Posterior vena cava (tissue), 2 donors: ENCODE measurements at places on chromosomes 12 and 14. TPM values are rescaled to one million over a fixed set of nuclear protein-coding genes. Genes with fewer than 3 reads are reported as not detected.

GRCh38 chr12:122887819-122888212 lies 8.1 kb downstream of the VPS37B start:
- no peak for DNase-seq

- DNase-seq: peak; percentile 83
Measured at GRCh38 chr12:57813971-57814772, 4.4 kb downstream of the AVIL start.

GRCh38 chr14:76867516-76868453 lies 41.6 kb downstream of the LRRC74A start:
- DNase-seq: peak; percentile 89

GRCh38 chr14:64221391-64222003 lies 72.7 kb downstream of the ESR2 start:
- no peak for DNase-seq

DNA sequence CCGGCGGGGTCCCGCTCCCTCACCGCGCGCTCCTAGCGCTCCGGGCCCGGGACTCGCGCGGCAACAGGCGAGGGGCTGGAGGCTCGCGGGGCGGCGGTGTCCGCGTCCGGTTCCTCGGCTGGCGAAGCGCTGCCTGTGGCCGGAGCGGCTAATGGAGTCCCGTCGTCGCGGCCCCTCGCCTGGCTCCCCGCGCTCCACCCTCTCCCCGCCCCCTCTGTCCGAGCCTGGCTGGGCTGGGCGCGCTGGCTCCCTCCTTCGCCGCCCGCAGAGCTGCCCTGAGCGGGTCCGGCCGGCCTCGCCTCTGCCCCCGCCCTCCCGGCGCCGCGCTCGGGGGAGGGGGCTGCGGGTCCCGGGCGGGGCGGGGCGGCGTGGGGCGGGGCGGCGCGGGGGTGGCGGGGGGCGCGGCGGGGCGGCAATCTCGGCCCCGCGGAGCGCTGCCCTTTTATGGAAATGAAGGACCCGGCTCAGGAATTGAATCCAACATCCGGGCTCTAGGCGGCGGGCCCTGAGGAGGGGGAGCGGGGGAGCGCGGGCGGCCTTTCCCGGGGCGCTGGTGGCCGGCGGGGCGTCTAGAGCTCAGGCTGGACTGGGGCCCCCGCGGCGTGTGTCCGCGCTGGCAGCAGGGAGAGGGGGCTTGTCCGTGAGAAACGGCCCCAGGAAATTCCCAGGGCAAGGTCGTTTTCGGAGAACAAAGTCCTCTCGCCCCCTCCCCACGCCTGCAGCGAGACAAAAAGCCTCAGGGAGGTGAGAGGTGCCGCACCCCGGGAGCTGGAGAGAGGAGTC lies at the start of gene FERMT2:
Gene FERMT2, minus strand, starts transcription at position 153 of the 783 bp plus-strand sequence. CDS start 482 bp downstream, outside the sequence.
- peak; percentile 95 for DNase-seq

DNA sequence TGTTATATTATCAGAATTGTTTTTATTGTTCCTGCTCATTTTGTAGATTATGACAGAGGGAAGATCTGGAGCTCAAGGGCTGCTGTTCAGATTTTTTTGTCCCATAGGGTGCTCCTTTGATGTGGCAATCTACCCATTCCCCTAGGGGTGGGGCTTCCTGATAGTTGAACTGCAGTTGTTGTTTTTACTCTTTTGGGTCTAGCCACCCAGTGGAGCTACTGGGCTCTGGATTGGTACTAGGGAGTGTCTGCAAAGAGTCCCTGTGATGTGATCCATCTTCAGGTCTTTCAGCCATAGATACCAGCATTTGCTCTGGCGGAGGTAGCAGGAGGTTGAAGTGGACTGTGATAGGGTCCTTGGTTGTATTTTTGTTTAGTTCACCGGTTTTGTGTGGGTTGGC lies 57.9 kb upstream of the SLCO1B1 start:
- no peak for DNase-seq

GRCh38 chr14:64899958-64900357 lies 14.3 kb upstream of the CHURC1 start:
- no peak for DNase-seq

DNA sequence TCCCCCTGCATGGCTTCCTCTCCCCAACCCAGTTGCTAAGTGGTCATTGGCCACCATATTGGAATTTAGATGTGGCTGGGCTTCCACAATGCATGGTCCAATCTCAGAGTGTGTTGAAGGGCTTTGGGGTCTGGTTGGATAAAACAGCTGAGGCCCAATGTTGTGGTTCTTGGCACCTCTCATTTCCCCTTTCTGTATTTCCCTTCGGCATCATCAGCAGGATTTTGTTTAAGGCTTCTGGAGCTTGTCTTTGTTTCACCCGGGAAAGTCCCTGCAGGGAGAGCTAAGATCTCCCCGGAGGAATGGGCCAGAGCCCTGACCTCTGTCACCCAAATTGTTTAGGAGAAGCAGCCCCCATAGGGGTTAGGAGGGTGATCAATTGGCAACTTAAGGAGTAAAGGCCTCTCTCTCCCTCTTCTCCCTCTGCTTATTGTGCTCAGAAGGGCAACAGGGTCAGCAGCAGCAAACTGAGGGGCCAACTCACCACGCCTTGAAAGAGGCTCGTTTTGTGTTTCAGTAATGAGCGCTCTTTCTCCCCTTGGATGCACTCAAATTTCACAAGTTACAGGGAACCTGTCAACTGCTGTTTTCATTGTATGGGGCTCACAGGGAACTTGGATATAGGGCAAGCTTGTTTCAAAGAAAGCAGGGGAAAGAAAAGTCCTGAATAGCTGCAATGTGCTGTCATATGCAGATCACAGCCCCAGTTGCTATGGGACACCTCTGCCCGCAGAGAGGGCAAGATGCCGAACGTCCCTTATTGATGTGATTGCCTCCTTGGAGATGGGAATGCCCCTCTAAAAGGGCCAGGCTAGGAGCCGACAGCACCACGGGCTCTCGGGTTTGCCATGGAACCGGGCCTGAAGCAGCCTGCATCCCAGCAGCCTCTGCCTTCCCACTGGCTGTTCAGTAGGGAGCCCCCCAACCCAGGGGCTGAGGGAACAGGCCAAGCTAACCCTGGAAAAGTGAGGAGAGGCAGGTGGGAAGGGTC lies 223.7 kb downstream of the ZFP36L1 start:
- DNase-seq: no peak

DNA sequence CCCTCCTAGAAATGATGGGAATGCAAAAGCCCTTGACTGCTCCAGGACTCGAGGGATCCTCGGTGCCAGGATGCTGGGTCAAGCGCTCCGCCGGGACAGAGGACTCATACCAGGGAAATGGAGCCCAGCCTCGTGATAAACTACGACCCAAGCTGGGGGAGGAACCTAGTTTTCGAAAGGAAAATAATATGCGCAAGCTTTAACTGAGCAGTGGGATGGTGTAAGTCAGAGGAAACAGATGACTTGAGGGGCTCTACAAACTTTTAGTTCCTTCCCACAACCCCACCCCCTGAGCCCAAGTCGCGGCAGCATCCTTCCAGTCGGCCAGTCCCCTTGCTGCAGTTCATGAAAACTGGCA lies 654 bp upstream of the SUPT16H start:
- DNase-seq: no peak

- DNase-seq: no peak
Measured at GRCh38 chr12:46579474-46579873, 206.9 kb upstream of the SLC38A2 start.

GRCh38 chr12:95205016-95205624 lies 12.1 kb downstream of the FGD6 start:
- no peak for DNase-seq

DNA sequence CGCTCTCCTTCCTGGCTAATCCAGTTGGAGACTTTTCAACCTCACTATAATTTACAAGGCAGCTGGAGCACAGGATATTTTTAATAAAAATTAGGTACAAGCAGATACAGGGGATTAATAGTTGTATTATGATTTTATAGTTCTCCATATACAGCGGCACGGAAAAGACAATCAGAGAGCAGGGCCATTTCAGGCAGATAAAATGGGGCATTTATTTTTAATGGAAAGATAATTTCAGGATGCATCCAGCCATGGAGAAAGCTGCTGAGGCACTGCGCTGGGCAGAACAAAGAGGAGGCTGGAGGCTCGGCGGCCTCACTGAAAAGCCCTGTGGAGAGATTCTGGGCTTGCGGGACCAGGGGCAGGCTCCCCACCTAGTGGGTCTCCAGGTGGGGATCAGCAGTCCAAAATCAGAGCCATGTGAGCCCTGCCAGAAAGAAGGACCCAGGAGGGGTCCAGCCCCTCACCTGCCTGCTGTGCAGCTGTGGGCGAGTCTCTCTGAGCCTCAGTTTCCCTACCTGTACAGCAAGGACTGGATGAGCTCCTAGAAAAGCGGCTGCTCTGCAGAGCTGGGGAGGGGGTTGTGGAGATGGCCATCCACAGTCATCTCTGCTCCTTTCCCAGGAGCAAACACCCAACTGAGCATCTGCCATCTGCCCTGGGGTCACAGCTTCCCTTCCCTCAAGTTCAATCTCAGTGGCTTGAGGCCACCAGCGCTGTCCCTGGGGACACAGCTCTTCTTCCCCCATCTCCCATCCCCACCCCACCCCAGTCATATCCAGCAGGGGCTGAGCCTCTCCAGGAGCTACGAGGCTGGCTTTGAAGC lies 23.9 kb upstream of the C14orf180 start:
- peak; percentile 53 for DNase-seq

GRCh38 chr14:53621921-53622320 lies 334.7 kb downstream of the BMP4 start:
- no peak for DNase-seq

DNA sequence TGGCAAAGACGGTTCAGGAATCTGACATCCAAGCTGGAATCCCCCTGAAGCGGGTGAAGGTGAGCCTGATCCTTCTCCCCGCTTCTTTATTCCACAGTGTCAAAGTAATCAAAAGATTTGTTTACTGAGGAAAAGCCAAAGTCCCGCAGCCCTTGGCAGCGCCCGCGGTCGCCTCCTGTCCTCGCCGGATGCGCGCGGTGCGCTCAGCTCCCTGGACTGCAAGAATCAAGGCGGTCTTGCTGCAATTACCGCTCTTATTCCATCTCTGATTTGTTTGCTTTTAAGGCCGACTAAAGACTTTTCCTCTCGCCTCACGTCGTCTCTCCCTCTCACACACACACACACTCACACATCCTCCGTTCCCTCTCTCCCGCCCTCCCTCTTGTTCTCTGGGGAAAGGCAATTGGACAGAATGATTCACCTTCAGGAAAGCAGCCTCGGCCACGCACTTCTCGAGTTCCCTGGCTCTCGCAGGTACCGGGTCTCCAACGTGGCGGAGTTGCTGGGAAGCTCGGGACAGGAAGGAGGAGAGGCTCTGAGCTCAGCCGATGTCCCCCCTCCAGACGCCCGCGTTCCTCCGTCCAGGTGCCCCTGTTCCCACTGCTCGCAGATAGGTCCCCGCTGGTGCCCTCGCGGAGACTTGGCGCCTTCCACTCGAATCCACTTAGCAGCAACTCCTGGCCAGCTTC lies 68.6 kb upstream of the USP15 start:
- DNase-seq: peak; percentile 82

GRCh38 chr14:92565718-92566115 lies 52.1 kb downstream of the RIN3 start:
- DNase-seq: no peak

- peak; percentile 99 for DNase-seq
Measured at GRCh38 chr14:94080621-94081385, at the start of the genes DDX24 and IFI27L1. Gene DDX24, minus strand, starts transcription at chr14:94081202. Its CDS starts 1,460 bp downstream, at chr14:94079742. Gene IFI27L1, plus strand, starts transcription at chr14:94081310. Its CDS starts 15,628 bp downstream, at chr14:94096938.

DNA sequence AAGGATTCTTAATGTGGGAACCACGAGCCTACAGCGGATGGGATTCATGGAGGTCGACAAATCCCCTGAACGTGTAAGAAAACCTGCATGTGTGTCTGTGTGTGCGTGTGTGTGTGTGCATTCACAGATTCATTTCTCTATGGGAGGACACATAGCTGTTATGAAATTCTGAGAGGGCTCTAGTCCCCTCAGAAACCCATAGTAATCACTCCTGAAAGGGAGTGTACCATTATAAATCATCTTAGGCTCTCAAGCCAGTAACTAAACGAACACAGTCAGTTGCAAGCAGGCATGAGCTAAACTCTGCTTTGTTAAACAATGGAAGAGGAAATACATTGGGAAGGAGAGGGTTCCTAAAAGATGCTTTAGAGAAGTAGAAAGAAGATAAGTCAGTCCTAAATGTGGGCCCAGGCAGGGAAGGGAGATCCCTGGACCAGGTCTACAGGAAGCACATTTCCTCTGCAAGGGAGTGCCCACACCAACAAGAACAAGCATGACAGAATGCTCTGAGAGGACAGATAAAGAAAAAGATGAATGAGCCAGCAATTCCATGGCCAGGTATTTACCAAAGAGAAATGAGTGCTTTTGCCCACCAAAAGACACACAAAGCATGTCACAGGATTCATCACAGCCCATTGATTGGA lies 91.3 kb downstream of the ITPR2 start:
- DNase-seq: no peak

DNA sequence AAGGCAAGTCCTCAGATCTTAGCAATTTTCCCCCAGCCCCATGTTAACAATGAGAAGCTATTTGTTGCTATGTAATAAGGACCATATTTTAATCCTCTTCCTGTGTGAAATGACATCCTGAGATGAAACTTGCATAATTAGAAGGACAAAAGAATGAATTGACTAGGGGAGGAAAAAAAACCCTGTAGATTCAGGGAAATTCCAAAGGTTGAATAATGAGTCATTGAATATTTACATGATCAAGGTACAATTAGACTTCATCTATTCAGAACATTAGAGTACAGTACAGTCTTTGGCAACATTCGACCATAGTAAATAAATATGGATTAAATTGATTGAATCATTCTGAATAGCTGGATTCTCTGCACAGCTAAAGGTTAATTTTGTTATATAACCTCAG lies 9.4 kb downstream of the MYBPC1 start:
- DNase-seq: no peak

DNA sequence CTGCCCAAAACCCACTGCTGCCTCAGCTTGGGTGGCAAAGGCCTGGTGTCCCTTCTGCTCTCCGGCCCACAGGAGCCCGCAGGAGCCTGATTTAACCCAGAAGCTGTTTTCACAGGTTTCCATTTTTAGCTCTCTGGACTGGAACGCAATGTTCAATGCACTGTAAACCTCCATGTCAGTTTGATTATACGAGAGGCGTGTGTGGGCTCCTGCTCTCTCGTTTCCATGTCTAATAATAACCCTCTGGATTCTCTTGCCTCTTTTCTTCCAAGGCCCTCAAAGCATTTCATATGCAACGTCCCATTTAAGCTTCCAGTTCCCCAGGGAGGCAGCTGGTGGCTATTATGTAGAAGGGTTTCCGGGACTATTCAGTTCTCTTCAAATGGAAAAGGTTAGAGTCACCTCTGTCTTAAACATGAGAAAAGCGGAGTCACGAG lies 161.1 kb downstream of the SUDS3 start:
- DNase-seq: no peak

The LHX5 gene
- not detected for total RNA-seq

The TSPAN8 gene
- total RNA-seq: 10.8 TPM

The NEUROD4 gene
- total RNA-seq: not detected

The CLEC4D gene
- 2.7 TPM for total RNA-seq

The GARIN6 gene
- not detected for total RNA-seq

The PRH2 gene
- total RNA-seq: not detected

The PTPRB gene
- 38.0 TPM for total RNA-seq

The YAF2 gene
- 40.8 TPM for total RNA-seq

The TMEM253 gene
- total RNA-seq: not detected

The AMHR2 gene
- not detected for total RNA-seq

The BCL11B gene
- total RNA-seq: 0.43 TPM

The FGD4 gene
- total RNA-seq: 26.7 TPM
